ENCODE measurements at places on chromosomes 7 and 10.

GRCh38 chr7:44709011-44709915 is 39.4 kb upstream of the ZMIZ2 start:
- DNase-seq, result no peak

DNA sequence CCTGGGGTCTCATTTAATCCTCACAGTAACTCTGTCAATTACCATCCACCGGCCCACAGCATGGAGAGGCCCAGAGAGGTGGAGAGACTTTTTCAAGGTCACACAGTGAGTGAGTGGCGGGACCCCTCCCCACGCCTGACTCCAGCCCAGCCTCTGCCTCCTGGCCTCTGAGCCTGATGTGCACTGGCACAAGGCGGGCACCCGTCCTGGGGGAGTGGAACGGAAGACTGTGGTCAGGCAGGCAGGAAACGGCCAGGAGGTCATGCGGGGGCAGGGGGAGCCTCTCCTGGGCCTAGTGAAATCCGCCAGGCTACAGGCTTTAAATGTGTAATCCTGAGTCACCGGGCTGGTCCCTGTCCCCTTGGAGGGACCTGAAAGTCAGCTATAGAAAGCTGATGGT is 32.2 kb downstream of the ZCCHC24 start:
- no peak for DNase-seq

DNA sequence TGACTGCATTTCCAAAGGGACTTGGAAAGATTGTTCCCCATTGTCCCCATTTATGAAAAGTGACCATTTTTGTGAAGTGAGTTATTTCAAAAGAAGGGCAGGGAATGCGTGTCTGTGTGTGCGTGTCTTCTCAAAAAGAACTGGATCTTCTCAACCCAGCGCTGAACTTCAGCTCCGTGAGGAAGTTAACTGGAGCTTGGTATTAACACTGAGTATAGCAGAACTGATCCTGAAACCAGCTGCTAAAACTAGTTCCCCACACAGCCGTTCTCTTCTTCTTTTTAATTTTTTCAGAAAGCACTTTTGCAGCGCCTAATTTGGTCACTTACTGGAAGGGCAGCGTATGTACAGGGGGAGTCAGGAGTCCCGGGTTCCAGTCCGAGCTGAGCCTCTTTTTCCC is 45.8 kb upstream of the PLEKHA1 start:
- DNase-seq, result no peak

GRCh38 chr10:105973360-105973759 is 1191.1 kb downstream of the SORCS1 start:
- no peak for DNase-seq

DNA sequence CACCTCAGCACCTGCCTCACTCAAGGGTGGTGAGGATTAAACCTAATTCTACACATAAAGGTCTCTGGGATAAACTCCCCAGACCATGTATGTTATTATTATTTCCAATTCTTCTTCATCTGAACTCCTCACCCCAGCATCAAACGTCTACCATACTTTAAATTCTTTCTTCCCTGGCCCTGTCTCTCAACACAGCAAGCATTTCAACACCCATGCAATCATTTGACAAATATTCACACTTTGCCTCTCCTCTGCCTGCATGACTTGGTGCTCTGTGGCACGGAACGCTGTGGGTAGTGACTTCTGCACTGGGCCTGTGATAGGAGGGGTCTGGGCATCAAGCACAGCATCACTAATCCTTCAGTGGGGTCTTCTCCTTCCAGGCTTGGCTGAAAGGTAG is 490.8 kb downstream of the TNS3 start:
- DNase-seq, result no peak

- DNase-seq, result no peak
Measured at GRCh38 chr7:108001764-108002725, 916 bp downstream of the LAMB1 start.

GRCh38 chr10:104230490-104230889 is 1.7 kb downstream of the CFAP43 start:
- no peak for DNase-seq

DNA sequence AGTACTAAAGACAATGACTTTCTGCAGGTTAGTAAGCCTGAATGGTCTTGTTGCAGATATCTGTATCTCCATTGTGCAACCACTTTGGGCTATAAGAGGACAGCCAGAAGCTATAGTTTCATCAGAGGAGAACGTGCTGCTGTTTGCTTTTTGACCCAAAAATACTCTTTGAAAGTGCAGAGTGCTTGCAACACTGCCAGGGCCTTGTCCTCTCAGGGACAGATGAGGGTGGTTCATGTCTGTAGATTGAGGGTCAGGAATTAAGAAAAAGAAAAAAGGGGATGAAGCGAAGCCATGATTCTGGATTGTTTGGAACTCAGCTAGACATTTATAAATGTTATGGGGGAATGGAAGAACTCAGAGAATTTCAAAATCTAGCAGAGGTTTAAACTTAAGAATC is 212.5 kb downstream of the SEC23IP start:
- no peak for DNase-seq

DNA sequence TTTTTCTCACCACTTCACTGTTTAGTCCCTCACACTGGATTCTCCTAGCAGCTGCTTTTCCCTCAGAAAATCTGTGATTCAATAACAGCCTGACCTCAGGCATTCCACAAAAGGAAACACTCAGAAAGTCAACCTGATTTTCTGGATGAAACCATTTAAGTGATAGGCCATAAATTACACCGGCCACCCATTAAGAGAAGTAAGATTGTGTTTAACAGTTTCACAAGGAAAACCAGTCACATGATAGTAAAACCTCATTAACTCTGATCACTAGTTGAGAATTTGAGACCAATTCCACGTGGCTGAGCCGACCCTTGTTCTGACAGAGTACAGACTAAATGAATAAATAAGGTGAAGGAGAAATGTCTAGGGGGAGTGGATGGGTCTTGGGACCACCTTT is 7.7 kb downstream of the GRM8 start:
- DNase-seq, result no peak

DNA sequence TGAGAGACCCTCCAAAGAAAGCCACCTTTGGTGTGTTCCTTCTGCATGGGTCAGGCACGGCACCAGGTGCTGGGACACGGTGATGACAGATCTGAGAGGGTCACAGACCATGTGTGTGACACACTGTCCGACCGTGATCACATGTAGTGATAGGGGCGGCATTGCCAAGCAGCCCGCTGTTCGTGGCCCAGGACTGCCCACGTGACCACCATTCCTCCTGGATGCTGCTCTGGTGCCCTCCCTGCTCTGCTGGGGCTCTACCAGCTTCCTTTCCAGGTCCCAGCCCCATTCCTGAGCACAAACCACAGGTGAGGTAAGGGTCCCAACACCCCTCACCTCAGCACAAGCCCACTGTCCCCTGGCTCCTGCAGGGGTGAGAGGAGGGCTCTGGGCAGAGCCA is 10.1 kb upstream of the SLC18A3 start:
- no peak for DNase-seq

DNA sequence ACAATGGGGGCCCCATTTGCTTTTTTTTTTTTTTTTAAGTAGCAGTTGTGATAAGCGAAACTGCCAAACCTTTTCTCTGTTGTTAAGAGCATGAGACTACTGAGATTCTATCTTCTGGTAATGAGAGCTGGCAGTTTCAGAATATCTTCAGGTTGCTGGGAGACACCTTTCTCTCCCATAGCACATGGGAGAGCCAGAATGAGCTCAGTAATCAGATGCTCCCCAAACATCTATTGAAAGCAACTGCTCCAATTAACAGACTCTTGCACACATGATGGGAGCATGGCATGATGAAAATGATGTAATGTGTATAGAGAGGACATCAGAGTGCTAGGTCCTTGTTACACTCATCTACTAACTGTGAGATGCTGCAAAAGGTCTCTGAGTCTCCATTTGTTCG is 18.8 kb downstream of the MYO3A start:
- no peak for DNase-seq

- no peak for DNase-seq
Measured at GRCh38 chr10:12697764-12698163, 303.7 kb downstream of the CCDC3 start.

GRCh38 chr10:126012485-126012884 is 116.1 kb downstream of the FANK1 start:
- DNase-seq, result no peak

DNA sequence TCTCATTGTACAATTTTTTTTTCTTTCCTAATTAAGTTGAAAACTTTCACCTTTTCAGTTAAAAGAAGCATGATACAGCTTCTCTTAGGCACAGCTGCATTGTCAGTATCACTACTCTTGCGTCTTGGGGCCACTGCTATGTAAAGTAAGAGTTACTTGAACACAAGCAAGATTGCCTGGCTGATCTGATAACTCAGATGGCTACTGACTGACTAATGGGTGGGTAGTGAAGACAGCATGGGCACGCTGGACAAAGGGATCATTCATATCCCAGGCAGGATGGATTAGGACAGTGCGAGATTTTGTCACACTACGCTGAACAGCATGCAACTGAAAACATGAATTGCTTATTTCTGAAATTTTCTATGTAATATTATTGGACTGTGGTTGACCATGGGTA is 11.6 kb upstream of the ADAMTS14 start:
- no peak for DNase-seq

- DNase-seq, result no peak
Measured at GRCh38 chr10:9869205-9869604, 1148.5 kb upstream of the CELF2 start.

DNA sequence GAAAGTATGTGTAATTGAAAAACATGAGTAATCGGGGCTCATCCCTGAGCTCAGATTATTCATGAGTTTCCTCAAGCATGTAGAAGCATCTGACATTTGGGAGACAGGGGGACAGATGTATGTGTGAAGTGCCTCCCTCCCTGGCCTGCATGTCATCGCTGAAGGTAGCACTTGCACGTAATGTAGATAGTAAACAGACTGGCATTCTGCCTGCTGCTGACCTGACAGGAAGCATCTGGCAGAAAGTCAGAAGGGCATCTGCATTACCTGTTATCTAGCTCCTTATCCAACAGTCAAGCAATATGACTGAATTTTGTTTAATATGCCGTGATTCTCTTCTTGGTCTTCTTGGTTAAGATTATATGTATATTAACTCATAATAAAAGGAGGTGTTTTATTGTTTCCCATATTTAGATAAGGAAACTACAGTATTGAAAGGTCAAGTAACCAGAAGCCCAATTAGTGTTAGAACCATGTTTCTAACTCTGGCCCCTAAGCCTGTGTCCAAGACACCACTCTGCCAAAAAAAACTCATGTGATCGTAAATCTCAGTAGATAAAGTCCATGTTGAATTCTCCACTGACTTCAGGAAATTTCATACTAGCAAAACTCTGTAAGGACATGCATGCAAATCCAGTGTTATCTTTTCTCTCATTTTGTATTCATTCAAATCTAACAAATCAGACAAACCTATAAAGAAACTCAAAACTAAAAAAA is 918.1 kb upstream of the MBL2 start:
- no peak for DNase-seq

- no peak for DNase-seq
Measured at GRCh38 chr10:78327778-78328591, 294.3 kb downstream of the RPS24 start.

DNA sequence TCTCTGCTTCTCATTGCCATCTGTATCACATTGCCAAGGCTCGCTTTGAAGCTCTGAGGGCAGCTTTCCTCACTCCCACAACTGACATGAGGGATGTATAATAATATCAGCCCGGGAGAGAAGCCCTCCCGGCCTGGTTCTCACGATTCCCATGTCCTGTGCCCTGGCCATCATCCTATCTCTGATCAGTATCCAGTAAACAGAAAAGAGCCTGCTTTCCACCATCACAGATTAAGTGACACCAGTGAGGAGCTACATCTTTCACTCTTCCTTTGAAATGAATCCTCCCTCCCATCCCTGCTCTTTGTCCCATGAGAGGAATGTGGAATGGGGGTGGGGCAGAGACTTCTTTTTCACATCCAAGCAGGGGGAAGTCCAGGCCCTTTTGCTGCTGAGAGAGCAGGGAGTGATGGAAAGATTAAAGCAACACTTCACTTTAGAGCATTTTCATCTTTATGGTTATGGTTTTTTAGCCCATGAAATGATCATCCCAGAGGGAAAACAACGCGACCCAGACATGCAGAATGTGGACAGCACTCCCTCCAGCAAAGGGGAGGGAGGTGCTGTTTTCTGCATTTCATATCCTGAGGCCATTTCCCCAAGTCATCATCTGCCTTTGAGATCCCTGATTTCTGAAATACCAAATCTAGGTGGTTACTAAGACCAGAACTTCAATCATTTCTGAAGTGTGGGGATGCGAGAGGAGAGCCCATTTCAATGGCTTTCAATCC is 84.6 kb upstream of the LYZL1 start:
- DNase-seq, result no peak

GRCh38 chr7:121076350-121077164 is 88.0 kb downstream of the CPED1 start:
- no peak for DNase-seq

GRCh38 chr10:110045772-110046171 is 38.0 kb downstream of the ADD3 start:
- DNase-seq, result no peak

- no peak for DNase-seq
Measured at GRCh38 chr10:49734676-49735075, 27.4 kb downstream of the OGDHL start.

- DNase-seq, result no peak
Measured at GRCh38 chr7:107989618-107990373, 13.2 kb downstream of the LAMB1 start.

GRCh38 chr10:47317251-47317650 is 5.0 kb upstream of the GDF2 start:
- DNase-seq, result no peak

- DNase-seq, result no peak
Measured at GRCh38 chr10:110074758-110075671, 67.2 kb downstream of the ADD3 start.

- no peak for DNase-seq
Measured at GRCh38 chr7:44193011-44193802, 4.0 kb upstream of the GCK start.

DNA sequence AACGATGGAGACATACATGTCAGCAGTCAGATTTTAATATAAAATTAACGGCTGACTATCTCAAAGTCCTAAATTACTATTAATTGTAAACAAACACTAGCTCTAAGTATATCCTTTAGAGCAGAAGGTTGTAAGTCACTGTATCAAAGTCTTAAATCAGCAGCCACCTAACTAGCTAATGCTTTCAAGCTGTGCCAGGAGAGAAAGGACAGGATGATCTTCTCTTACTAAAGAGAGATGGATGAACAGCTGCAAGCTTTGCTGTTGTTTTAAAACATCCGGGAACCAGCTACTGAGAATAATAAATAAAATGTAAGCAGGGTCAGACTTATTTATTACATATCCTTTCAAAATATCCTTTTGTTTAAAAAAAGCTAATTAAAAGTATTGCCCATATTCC is 24.0 kb upstream of the ABLIM1 start:
- no peak for DNase-seq

GRCh38 chr10:84541289-84541637 is 212.9 kb downstream of the CCSER2 start:
- no peak for DNase-seq
